MV-4-11 (cell line): ENCODE measurements at places on chromosomes 3 and 15.

DNA sequence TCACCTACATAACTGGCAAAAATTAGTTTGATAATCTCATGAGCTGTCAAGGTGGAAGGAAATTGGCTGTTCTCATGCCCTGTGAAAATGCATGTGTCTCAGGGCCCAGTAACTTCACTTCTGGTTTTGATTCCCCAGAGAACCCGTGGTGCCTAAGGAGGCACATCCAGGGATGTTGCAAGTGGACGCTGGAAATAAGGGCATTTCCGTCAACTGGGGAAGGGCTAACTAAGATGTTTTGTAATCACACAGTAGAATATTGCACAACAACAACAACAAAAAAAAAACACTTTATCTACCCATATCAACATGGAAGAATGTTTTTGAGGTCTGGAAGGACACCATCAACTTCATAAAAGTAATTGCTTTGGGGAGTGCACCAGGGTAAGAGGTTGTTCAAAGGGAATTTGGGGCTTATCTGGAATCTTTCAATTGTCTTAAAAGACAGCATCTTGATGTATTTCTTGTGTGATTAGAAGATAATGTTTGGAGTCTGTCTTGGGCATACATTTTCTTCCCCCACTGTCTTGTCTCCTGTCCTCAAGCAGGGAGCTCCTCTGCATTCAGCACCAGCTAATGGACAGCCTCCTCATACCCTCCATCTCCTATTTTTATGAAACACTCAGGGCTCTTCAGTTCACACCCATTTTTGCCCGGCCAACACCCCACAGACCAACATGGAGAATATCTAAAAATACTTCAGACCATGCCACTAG lies 37.2 kb upstream of the PRR20G start:
- peak; percentile 39 for DNase-seq

GRCh38 chr3:37071921-37072320 lies 78.6 kb downstream of the MLH1 start:
- DNase-seq, result no peak

GRCh38 chr3:105140899-105141367 lies 225.8 kb upstream of the ALCAM start:
- peak; percentile 47 for DNase-seq

GRCh38 chr3:109563149-109563548 lies 225.8 kb upstream of the DPPA4 start:
- DNase-seq, result peak; percentile 93

DNA sequence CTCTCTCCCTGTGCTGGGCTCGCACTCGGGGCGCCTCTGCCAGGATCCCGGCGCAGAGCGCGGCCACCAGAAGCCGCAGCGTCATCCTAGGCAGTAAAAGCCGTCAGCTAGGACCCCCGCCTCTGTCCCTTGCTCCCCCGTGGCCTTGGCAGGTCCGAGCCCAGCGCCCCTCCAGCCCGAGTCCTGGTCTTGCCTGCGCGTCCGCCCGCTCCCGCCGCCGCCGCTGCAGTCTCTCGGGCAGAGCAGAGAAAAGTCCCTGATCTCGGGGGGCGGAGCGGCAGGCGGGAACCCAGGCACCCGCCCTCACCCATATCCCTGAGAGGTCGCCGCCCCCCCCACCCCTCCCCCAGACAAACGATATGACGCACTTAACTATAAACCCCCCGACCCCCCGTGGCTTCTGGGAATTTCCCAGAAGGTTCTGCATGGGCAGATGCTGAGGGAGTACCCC lies at the start of gene COL7A1:
Gene COL7A1 (minus strand): TSS at position 255 of the 451 bp plus-strand sequence. CDS start 170 bp downstream, at position 85.
- no peak for DNase-seq

DNA sequence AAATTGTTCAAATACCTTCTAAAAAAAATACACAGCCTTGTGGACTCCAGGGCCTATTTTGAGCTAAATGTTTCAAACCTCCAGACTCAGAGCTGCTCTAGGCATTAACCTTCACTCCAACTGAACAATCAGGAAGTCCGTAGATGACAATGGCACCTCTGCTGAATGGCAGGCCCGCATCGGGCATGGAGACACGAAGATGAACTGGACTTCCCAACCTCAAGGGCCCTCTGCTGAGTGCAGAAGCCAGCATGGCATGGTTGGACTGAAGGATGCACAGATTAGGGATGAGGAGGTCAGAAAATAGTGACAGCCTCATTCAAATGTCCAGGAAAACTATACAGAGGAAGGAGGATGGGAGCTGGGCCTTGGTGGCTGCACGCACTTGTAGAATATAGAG lies 2.2 kb downstream of the FAM174B start:
- no peak for DNase-seq
